ENCODE measurements at places on chromosomes 7 and 10.

GRCh38 chr7:76506081-76506440, 4.3 kb upstream of the UPK3B start:
- no peak for DNase-seq

GRCh38 chr10:71372882-71373495, 23.7 kb upstream of the CDH23 start:
- no peak for DNase-seq

DNA sequence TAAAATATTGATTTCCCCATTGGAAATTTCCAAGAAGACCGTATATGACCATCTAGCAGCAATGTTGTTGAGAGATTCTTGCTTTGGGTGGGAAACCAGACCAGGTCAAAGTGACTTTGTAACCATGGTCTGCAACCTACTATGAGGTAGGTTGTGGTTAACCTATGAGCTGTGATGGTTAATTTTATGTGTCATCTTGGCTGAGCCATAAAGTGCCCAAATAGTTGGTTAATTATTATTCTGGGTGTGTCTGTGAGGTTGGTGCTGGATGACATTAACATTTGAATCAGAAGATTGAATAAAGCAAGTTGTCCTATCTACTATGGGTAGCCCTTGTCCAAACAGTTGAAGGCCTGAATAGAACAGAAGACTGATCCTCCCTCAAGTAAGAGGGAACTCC, 18.3 kb upstream of the RALA start:
- no peak for DNase-seq

- no peak for DNase-seq
These were observed 63.8 kb upstream of the RET start for GRCh38 chr10:43013065-43013464.

DNA sequence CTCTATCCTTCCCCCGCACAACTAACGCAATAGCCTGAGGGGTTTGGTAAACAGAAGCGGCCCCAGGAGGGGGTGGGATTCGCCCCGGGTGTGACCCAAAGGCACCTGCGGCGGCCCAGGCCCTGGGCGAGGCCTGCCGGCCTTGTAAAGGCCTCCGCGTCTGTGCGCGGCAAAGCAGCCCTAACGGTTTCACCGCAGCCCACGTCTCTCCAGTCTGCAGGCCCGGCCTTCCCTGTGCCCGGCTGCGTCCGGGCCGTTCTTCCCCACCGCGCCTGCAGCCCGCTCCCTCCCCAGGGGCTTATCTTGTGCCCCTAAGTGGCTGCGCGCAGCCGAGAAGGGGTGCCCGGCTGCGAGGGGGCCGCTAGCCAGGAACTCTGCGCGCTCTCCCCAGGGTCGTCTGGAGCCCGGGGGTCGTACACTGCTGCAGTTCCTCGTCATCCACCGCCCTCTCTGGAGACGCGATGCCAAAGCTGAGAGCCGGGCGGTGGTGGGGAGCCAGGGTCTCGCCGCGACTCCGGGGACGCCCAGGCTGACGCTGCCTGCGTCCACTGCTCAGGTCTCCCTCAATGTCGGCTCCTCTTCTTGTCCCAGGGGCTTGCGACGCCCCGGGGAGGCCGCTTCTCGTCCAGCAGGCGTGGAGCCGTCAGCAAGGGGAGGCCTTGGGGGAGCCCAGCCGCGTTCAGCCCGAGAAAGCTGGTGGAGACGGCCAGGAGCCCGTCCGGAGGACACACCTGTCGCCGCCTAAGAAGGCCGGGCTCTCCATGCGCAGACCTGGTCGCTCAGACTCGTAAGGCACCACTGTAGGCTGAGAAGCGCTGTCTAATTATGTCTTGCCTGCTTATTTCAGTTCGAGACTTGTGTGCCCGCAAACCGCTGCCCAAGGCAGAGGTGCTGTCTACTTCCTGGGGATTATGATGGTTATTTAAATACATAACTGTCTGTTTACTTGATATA, 132.3 kb downstream of the SPAG6 start:
- DNase-seq, result no peak

DNA sequence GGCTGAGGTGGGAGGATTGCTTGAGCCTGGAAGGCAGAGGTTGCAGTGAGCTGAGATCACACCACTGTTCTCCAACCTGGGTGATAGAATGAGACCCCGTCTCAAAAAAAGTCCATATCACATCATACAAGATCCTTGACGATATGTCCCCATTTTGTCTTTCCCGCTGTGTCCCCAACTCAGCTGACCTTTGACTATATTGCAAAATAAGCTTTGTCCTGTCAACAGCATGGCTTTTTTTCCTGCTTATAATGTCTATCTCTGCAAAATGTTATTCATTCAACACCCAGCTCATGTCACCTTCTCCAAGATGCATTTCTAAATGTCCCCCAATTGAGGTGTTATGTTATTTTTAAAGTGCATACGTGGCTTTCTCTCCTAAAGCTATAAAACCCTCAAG, 136.0 kb upstream of the KAT6B start:
- DNase-seq, result no peak

GRCh38 chr7:13077466-13077865, 390.0 kb downstream of the ARL4A start:
- DNase-seq, result no peak

DNA sequence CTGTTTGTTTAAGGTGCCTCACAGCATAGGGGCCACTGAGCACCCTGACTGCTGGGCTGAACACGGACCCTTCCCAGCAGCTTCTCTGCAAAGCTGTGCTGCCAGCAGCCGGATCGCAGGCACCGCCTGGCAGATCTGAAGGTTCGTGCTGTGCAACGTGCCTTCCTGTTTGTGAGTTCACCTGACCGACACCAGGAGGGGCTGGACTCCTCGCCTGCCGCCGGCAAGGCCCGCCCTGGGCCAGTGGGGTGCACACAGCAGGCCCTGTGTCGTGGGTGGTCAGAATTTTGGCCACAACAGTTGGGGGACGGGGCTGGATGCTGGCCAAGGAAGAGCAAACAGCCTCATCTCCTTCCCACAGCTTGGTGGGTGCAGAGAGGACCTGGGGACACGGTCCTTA, 12.6 kb downstream of the CYP2W1 start:
- no peak for DNase-seq
